ENCODE measurements at places on chromosomes 1 and 21.

GRCh38 chr1:23575226-23575810, 16.0 kb upstream of the ID3 start:
- DNase-seq, result no peak

- no peak for DNase-seq
Measured at GRCh38 chr1:213988507-213989001, 781 bp downstream of the PROX1 start.

- DNase-seq, result no peak
Measured at GRCh38 chr1:168752171-168752832, 23.3 kb upstream of the DPT start.

DNA sequence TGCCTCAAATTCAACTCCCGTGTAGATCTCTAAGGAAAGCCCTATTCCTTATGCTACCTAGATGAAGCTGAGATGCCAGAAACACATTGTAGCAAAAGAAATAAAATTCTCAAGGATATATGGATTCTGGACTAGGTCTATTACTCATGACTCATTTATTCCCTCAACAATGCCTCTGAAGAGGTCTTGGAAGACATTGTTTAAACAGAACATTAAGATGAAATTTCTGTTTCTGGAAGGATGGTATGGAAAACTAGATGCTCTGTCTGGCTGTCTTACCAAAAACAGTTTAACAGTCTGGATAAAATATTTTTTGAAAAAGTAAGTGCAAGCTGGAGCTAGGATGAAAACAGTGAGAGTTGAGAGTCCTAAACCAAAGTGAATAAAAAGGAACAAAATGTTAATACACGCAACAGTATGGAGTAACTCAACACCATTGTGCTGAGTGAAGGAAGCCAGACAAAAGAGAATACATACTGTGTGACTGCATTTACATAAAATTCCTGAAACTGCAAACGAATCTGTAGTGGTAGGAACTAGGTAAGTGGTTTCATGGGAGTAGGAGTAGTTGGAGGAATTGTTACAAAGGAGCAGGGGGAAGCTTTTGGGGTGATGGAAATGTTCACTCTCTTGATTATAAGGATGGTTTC, 59.3 kb upstream of the GNG12 start:
- no peak for DNase-seq

GRCh38 chr1:209094384-209094783, 489.1 kb upstream of the CAMK1G start:
- no peak for DNase-seq

DNA sequence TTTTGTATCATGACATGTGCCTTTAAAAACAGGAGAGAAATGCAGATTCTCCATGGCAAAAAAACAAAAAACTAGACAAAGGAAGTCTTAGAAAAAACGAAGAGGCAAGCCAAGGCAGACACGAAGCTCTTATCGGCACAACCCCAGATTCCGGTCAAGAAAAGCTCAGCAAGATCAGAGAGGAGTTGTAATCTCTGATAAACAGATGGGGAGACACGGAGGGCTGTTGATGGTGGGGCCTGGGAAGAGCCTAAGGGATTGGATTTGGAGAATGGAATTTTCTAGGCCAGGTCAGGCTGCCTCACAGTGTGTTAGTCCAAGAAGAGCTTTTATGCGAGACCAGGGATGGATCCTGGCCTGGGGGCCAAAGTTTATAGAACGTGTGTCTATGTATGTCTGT, 96.2 kb upstream of the AKT3 start:
- DNase-seq, result no peak

- DNase-seq, result no peak
Measured at GRCh38 chr1:2400576-2400909, 8.9 kb downstream of the RER1 start.

- DNase-seq, result no peak
Measured at GRCh38 chr1:223062177-223062576, 80.9 kb downstream of the TLR5 start.

DNA sequence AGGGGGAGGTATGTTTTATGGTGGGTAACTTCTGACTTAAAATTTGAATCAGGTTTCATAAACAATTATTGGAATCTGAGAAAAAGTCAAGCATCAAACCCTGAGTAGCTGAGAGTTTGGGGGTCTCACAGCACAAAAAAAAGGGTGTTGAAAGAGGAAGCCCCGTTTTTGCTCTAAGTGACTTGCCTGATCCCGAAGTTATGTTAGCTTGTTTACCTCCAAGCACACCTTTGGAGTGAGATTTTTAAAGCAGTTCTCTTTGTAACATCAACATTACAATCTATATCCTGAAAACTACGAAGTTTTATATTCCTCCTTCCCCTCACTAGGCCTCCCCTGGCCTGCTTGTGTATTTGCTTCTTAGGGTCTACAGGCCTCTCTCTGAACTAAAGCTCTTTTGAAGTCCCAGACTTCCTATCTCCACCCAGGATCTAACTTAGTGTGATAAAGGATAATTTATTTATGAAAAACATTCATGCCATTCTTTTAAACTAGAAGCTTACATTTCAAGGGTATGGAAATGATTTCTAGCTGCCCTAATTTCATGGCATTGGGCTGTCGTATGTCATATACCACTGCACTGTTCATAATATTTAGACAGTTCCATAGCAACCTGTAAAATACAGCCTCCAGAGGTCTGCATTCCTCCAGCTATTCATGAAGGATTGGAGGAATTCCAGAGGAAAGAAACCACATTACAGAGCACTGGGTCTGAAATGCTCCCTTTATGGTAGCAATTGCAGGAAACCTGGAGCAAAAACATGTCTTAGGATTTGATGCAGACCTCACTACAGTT, 36.1 kb upstream of the RGS1 start:
- no peak for DNase-seq

GRCh38 chr1:169949139-169949538, 55.4 kb upstream of the SCYL3 start:
- DNase-seq, result no peak

- no peak for DNase-seq
Measured at GRCh38 chr1:104989012-104989411, 1239.3 kb downstream of the AMY1C start.

GRCh38 chr1:29986986-29987385, 736.4 kb downstream of the MATN1 start:
- DNase-seq, result no peak

DNA sequence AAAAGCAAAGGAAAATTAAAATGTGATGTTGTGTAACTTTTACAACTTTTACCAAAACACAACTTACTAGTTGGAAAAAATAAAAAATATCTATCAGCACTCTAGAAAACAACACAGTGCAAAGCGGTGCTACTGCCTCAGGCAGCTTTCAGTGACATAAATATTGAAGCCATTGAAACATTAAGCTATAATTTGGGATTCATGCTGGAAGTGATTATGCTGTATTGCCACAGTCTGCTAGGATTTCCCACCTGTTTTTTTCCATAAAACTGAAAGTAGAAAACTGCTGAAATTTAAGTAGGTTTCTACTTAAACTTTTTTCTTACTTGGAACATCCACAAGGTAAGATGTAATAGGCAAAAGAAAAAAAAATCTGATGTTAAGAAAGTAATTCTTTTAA, 674.4 kb downstream of the KCNT2 start:
- DNase-seq, result no peak

DNA sequence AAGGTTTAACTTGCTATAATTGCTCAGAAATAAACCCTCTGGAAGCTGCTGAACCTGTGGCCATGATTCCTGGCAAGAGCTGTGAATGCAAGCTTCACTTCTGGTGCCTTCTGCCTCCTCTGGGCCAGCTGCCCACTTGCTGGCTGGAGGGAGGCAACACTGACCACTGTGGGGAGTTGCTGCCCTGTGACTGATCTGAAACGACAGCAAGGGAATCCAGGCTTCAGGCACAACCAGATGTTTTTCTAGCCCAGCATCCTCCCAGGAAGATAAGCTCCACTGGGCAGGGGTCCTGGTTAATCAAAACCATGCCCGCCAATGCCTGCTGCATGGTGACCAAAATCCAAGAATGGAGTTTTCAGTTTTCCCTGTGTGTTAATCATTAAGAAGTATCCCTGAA, 180.0 kb upstream of the HMGB4 start:
- no peak for DNase-seq

DNA sequence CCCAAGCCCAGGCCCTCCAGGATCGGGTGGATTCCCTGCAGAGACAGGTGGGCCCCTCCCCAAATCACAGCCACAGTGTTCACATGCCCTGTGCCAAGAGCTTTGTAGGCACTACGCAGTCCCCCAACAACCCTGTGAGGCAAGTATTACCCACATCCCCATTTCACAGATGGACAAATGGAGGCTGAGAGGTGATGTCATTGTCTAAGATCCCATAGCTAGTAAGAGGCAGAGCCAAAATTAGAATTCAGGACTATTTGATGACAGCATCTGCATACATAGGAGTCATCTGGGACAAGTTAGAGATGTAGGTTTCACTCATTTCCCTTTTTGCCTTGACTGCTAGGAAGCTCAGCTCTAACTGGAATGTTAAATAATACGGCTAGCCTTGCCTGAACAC, 12.0 kb downstream of the MFAP2 start:
- no peak for DNase-seq

DNA sequence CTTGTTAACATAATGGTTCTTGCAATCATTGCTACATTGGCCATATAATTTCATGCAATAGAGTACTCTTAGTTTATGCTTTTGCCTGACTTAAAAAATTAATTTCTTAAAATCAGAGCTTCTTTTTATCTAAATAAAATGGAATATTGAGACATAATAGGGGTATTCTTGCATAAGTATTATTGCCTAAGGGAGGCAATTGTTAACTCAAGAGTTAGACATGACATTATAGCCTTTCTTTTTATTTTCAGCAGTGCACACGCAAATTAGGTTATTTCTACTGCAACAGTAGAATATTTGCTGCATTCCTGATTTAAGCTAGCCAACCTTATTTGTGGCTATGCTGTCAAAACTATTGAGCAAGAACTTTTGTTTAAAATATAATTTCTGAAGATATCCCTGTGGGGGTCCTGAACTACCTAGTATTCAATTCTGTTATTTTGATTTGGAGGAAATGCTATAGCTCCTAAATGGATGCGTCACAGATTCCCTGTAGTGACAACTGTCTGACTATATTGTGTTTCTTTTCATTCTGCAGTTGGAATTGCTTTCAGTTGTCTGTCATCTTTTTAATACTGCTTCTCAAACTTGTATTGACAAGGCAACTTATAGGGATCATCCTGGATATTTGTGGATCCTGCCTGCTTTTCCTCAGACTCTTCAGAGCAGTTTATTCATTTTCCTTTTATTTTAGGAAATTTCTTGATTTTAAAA, 211.0 kb downstream of the PATJ start:
- DNase-seq, result no peak

GRCh38 chr1:172145231-172145651, 275.2 kb upstream of the C1orf105 start:
- DNase-seq, result no peak

- DNase-seq, result no peak
Measured at GRCh38 chr1:180916012-180916770, 3.5 kb downstream of the KIAA1614 start.

GRCh38 chr1:60571811-60572210, 498.2 kb upstream of the C1orf87 start:
- no peak for DNase-seq

- DNase-seq, result no peak
Measured at GRCh38 chr1:145884675-145885074, 991 bp downstream of the ANKRD35 start.

DNA sequence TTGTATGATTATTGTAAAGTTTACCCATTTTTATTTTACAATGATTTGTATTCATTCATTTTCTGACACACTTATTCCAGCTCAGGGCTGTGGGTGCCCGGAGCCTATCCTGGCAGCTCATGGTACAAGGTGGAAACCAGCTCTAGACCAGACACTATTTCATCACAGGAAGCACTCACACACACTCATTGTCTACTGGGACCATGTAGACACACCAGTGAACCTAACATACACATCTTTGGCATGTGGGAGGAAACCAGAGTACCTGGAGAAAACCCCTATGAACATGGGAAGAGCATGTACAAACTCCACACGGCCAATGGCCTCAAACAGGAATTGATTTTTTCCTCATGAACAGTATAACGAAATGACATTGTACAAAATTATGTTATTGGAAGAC, 2.4 kb downstream of the DTL start:
- DNase-seq, result no peak

DNA sequence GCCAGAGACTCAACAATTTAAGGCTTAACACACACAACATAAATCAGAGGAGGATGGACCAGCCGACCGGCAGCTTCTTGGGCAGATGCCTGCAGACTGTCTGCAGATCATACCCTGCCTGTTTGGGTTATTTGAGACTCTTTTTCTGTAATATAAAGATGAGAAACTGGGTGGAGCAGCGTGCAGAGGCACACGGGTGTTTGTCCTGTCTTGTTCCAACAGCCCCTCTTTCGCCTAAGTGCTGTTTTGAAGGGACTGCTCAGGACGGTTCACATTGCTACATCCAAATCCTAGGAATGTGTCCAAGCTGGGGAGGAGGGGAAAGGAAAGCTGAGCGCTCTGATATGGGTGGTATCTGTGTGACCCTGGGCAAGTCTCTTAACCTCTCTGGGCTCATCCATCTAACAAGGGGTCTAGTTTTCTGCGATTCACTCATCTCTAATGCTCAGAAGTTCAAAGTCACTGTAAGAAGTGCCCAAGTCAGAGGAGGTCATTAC, 149.9 kb downstream of the CLIC6 start:
- DNase-seq, result no peak

DNA sequence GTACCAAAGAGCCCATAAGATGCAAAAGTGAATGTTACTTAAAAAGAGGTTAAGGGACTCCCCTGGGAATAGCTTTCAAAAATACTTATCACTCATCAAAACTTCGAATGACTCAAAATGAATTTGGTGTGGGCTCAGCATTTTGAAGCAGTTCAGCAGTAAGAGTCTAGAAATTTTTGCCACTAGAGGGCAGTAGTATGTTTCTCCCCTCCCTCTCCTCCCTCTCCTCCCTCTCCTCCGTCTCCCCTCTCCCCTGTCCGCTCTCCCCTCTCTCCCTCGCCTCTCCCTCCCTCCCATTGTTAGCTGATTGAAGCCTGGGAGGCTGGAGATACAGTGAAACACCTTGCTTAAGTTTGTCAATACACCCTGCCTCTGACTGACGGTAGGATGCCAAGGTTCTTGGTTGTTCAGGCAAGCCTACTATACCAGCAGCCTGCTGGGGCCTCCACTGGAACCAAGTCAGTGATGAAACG, 70.8 kb upstream of the TENT5C start:
- peak; percentile 69 for DNase-seq

- DNase-seq, result peak; percentile 21
Measured at GRCh38 chr1:185170291-185170848, 13.4 kb downstream of the SWT1 start.

DNA sequence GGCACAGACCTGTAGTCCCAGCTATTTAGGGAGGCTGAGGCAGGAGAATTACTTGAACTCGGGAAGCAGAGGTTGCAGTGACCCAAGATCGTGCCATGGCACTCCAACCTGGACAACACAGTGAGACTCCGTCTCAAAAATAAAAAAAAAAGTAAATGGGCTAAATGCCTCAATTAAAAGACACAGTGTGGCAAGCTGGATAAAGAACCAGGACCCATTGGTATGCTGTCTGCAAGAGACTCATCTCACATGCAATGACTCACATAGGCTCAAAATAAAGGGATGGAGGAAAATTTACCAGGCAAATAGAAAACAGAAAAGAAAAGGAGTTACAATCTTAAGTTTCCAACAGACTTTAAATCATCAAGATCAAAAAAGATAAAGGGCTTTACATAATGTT, 40.3 kb downstream of the ACBD6 start:
- DNase-seq, result no peak

- no peak for DNase-seq
Measured at GRCh38 chr1:169670836-169671235, 40.6 kb downstream of the SELL start.

Data from immature natural killer cell (primary cell).